CD4-positive, alpha-beta T cell treated with Interleukin-12 subunit alpha and Interleukin-12 subunit beta, for 1 hour (primary cell): ENCODE measurements at places on chromosomes 13 and 19.

DNA sequence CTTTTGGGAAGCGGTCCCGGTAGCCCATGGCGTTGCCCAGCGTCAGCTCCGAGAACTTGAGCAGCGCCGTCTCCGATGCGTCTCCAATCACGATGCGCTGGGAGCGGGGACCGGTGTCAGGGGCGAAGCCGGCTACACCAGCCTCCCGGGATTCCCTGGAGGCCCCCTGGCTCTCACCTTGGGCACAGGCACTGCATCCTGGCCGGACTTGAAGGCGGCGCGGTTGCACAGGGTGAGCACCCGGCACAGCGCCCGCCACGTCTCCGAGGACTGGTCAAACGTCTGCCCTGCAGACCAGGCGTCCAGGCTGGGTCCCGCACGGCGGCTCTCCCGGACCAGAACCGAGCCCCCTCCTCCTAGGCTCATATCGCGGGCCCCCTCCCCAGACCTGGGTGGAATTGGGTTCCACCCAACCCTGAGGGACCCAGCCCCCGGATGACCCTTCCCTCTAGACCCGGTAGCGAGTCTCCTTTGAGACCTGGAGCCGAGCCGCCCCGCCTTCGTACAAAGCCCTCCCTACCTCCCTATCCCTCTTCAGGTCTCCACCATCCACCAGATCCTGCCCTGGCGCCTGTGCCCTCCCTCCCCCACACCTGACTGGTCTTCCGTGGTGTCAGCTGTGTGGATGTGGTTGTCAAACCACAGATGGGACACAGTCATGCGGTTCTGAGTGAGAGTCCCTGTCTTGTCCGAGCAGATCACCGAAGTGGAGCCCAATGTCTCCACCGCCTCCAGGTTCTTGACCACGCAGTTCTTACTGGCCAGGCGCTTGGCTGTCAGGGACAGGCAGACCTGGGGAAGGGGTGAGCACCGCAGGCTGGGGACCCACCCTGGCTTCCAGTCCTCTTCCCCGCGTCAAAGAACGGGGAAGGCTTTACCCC is 4.8 kb downstream of the ATP4A start:
- no peak for DNase-seq

DNA sequence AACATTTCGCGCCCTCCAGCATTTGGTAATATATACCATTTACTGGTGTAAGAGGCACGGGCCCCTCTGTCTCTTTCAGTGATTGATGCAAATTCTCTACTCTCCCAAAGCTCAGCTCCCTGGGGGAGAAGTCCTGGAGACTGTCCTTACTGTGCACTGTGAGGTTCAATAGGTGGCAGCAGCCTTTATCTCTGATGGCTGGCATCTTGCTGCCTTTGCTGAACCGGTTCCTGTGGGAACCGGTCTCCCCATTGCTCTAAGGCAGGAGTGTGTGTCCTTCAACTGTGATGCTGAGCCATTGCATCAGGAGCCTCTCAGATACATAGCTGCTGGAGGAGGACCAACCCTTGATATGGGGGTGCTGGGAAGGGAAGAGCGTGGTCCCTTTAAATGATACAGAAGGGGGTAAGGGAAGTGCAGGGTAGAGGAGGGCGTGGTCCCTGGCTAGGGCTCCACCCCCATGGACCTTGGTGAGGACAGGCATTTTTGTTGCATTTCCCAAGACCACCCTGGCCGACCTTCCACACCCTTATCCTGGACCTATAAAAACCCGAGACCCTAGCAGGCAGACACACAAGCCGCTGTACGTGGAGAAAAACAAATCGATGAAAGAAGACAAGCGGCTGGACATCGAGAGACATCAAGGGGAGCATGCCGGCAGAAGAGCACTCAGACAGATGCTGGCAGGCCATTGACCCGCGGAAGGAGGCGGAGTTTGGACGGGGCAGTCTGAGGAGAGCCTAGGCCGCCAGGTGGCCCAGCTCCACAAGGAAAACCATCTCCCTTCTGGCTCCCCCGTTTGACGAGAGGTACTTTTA is 41.1 kb upstream of the GTF3A start:
- DNase-seq: no peak

- DNase-seq: no peak
These were observed 18.5 kb downstream of the KLF2 start for GRCh38 chr19:16343156-16343555.

- no peak for DNase-seq
These were observed 1.2 kb upstream of the GPX4 start for GRCh38 chr19:1102407-1103131.

DNA sequence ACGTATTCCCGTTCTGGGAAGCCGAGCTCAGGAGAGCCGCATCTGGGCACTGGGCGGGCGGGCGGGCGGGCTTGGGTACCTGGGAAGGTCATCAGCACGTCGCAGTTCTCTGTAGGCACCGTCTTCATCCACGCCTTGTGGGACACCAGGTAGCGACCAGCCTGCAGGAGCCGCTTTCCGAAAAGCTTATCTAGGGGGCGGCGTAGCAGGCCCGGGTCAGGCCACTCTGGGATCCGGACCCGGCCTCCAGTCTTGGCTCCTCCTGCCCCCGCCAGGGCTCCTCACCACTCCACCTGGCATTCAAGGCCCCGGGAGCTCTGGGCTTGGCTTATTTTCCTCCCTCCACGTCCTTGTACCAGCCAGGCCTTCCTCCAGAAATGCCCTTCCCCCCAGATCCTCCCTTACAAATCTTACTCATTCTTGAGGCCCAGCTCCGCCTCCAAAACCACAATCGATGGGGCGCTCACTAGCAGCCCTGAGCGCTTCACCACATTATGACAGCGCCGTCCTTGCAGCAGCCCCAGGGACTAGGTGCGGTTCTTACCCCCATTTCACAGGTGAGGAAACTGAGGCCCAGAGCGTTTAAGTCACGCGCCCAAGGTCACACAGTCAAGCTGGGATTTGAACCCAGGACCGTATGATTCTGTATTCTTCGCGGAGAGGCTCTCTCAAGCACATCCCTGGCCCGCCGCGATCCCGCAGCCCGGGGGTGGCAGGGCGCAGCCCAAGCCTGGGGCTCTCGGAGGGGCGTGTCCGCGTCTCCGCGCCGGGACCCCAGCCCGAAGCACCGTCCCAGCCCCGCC is 843 bp downstream of the ANO8 start:
- peak; percentile 76 for DNase-seq

GRCh38 chr13:51946163-51946669 is 65.0 kb downstream of the ATP7B start:
- DNase-seq: no peak

DNA sequence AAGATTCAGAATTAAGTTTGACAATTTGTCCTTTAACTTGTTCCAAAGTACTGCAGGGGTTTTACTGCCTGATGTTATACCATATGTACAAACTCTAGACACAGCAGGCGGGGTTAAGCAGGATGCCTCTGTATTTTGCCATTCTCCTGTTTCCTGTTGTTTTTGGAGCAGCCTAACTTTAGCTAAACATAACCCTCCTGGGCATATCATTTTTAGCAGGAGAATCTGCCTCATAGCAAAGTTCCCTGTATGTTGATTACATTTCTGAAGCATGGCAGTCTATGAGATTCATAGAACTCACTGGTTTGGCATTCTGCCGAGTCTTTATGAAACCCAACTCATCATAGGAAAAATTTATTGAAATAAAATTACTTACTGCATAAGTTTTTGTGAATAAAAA is 5.2 kb downstream of the LHFPL6 start:
- DNase-seq: no peak

- DNase-seq: no peak
These were observed 226.8 kb downstream of the PCDH17 start for GRCh38 chr13:57858376-57858775.

DNA sequence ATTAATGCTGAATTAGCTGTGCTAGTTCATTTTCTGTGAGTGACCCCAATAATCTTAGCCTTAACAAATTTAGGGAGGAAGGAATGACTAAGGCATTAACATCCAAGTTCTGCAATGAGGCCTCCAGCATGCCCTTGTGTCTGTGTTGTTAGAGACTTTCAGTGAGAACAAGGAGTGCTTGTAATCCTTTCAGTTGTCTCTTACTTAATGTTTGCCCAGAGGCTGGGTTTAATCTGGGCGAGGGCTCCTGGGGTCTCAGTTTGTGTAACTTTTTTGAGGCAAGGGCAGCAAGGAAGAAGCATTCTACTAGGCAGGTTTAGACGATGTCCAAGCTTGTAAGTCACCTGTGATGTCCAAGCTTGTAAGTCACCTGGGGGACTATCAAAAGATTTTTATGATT is 24.3 kb downstream of the CCNA1 start:
- no peak for DNase-seq

DNA sequence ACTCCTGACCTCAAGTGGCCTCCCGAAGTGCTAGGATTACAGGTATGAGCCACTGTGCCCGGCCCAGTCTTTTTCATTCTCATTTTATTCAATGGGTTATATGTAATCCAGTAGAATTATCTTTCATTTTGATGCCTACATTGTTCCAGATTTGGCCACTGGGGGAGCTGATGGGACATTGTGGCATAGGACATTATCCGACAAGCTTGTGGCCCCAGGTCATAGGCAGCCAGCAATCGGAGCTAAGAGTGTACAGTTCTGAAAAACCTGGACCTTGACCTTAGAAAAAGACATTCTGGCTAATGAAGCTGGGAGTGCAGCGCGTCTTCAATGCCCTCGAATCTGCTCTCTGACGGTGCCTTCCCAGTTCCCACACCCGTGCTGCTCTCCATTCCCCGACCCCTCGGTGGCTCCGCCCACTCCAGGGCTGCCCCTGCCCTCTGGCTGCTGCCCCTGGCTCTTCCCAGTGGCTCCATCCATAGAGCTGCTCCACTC is 108.7 kb downstream of the TEX29 start:
- DNase-seq: peak; percentile 21

- DNase-seq: no peak
These were observed 9.6 kb downstream of the ZNF211 start for GRCh38 chr19:57642396-57643046.

DNA sequence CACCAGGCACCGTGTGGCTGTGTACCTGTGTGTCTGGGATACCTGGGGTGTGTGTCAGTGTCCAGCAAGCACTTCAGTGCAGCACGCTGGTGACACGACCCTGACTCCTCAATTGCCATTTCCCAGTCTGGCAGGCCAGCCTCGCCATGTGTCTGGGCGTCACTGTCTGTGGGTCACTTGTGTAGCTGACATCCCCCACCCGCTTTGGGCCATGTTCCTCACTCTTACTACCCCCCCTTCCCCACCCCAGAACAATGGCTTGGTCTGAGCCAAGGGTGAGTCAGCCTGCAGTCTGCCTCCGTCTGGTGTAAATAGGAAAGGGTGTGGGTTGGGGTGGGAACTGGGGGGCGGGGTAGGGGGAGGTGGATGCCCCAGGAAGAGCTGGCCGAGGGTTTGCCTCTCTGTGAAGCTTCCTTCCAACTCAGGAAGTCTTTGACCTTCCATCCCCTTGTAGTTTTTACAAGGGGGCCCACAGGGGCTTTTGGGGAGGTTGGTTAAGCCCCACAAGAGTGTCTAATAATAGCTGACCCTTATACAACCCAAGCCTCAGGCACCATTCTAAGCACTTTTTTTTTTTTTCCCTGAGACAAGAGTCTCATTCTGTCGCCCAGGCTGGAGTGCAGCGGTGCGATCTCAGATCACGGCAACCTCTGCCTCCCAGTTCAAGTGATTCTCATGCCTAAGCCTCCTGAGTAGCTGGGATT is 17.6 kb downstream of the NOVA2 start:
- no peak for DNase-seq

DNA sequence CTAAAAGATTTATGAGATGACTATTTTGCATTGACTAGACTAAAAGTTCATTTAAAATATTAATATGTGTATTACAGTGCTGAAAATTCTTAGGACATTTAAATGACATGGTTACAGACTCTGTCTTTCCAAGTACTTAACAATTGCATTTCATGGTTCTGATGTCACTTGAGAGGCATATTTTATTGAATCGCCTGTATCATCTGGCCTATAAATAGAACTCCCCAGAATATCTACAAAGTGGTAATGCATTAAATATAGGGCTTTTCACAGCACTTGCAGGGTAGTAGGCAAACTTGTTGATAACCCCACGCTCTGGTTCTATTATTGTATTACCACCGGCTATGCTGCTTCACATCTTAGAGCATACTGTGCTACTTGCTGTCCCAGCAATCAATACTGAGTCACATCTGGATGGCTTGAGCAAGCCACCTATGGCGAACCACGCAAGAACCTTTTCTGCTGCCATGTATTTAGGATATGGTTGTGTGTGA is 400.6 kb downstream of the HS6ST3 start:
- no peak for DNase-seq

DNA sequence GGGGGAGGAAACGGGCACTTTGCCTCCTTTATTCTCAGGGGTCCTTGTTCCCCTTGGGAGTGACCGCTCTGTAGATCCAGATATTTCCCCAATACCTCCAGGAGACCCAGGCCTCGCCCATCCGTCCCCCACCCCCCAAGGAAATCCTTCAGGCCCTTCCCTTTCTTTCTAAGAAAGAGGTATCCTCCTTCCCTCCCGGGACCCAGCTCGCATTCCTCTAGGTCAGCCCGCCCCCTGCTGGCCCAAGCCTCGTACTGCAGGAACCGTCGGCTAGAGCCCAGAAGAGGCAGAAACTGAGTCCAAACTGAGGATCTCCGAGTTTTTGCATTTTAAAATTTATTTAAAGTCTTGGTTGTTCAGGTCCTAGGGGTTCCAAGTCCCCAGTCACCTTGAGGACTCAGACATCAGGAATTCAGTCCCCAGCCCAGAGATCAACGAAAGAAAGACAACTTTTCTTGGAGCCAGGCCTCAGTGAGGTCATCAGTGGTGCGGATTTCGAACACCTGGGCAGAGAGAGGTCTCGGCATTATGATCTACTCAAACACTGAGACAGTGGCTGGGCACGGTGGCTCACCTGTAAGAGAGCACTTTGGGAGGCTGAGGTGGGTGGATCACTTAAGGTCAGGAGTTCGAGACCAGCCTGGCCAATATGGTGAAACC is 7.5 kb upstream of the LRFN1 start:
- DNase-seq: peak; percentile 81

DNA sequence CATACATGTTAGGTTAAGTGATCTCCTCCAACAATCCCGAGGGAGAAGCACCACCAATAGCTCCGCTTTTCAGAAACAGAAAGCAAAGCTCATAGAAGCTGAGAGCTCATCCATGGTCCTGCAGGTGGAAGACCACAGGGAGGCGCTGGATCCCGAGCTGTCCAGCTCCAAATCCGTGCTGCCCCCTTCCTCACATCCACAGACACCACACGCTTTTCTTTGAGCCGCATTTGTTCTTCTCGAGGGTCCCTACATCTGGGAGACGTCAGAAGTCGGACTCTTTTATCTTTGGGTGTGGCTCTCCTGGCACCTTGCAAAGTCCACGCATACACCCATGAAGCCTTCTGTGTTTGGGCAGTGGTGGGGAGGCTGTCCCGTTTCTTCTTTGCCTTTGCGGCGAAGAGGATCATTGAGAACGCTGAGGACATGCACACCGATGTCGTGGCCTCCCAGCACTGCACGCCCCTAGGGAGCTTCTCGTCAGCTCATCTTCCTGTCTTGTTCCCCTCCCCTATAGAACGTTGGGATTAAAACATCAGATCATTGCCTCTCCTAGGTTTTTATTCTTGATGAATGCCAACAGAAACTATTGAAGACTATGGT is 184.8 kb downstream of the TEX29 start:
- DNase-seq: no peak
